Activated naive CD8-positive, alpha-beta T cell treated with anti-CD3 and anti-CD28 coated beads, Interleukin-2, amount 50 U/mL, for 24 hours (primary cell): ENCODE measurements at places on chromosomes 2 and 18.

GRCh38 chr2:213627054-213627710, 342.9 kb downstream of the SPAG16 start:
- DNase-seq, result no peak
- H3K27me3 ChIP-seq, result no peaks in the 10 kb centered on the region
- H3K27ac ChIP-seq, result no peak overlapping the region
- no peaks in the 10 kb centered on the region for H3K4me1 ChIP-seq
- no peaks in the 10 kb centered on the region for H3K36me3 ChIP-seq

- H3K4me1 ChIP-seq, result no peaks in the 10 kb centered on the region
- no peaks in the 10 kb centered on the region for H3K27me3 ChIP-seq
- DNase-seq, result no peak
Measured at GRCh38 chr2:13558368-13558767, 841.6 kb downstream of the TRIB2 start.

DNA sequence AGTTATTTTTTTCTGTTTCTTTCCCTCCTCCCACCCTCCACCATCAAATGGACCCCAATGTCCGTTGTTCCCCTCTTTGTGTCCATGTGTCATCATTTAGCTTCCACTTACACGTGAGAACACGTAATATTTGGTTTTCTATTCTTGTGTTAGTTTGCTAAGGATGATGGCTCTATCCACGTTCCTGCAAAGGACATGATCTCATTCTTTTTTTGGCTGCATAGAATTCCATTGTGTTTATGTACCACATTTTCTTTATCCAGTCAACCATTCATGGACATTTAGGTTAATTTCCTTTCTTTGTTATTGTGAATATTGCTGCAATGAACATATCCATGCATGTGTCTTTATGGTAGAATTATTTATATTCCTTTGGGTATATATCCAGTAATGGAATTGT, 91.3 kb upstream of the TNP1 start:
- DNase-seq, result no peak
- H3K27me3 ChIP-seq, result no peaks in the 10 kb centered on the region
- H3K27ac ChIP-seq, result no peak overlapping the region
- H3K4me3 ChIP-seq, result no peak overlapping the region
- no peaks in the 10 kb centered on the region for H3K36me3 ChIP-seq

GRCh38 chr18:64082513-64082912, 66.4 kb downstream of the LINC00305 start:
- H3K4me1 ChIP-seq, result no peaks in the 10 kb centered on the region
- no peaks in the 10 kb centered on the region for H3K36me3 ChIP-seq
- no peak for DNase-seq
- H3K27me3 ChIP-seq, result peaks cover 2% of the 10 kb centered on the region
- no peak overlapping the region for H3K27ac ChIP-seq

DNA sequence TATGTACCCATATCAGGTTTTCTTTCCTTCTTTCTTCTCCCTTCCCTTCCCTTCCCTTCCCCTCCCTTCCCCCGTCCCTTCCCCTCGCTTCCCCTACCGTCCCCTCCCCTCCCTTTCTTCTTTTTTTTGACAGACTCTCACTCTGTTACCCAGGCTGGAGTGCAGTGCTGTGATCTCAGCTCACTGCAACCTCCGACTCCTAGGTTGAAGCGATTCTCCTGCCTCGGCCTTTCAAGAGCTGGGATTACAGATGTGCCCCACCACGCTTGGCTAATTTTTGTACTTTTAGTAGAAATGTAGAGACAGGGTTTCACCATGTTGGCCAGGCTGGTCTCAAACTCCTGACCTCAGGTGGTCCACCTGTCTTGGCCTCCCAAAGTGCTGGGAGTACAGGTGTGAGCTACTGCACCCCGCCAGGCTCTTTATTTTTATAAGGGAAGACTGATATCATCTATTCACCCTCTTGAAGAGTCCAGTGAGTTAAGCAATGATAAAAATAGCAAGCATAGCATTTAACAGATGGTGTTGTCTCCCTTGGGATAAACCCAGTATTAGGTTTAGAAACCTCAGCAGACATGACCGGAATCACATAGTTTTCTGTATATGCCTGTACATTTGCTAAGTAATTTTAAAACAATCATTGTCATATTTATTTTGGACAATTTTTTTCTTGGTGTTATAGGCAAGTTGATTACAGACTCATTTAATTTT, 888.4 kb downstream of the TRIB2 start:
- H3K4me3 ChIP-seq, result no peak overlapping the region
- H3K36me3 ChIP-seq, result no peaks in the 10 kb centered on the region
- H3K27ac ChIP-seq, result no peak overlapping the region
- H3K4me1 ChIP-seq, result no peaks in the 10 kb centered on the region
- DNase-seq, result no peak

- no peaks in the 10 kb centered on the region for H3K4me1 ChIP-seq
- no peaks in the 10 kb centered on the region for H3K36me3 ChIP-seq
- DNase-seq, result no peak
- no peak overlapping the region for H3K4me3 ChIP-seq
- H3K27ac ChIP-seq, result no peak overlapping the region
Measured at GRCh38 chr2:180655393-180655792, 325.0 kb upstream of the UBE2E3 start.

DNA sequence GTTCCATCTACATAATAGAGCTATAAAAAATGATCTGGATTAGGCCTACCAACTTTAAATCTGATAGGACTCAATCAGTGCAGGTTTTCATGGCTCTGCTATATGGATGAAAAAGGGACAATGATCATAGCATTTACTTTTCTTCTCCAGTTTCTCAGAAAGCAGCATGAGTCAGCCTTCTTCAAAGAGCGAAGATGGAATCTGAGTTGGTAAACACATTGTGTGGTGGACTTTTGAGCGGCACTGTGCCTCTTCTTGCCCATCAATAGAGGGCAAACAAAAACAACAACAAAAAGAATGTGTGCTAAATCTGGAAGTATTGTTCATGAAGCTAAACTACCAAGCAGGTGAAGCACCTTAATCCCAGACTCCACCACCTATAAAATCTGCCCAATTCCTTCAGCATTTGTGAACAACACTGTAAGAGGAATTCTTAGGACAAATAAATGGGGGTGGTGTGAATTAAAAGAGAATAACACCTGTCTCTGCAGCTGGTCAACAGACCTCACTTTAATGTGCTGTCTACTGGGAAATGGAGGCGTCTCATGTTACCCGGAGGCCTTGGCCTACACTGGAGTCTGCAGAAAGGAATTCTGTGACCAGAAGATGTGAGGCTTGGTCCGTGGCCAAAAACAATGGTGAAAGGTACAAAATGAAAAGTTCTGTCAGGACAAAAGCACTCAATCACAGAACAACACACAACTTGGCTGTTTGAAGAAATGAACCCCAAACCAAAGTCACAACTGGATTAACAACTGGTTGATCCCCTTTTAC, 609.0 kb downstream of the IRS1 start:
- H3K27me3 ChIP-seq, result peaks cover 10% of the 10 kb centered on the region
- DNase-seq, result no peak
- H3K36me3 ChIP-seq, result no peaks in the 10 kb centered on the region
- H3K4me1 ChIP-seq, result no peaks in the 10 kb centered on the region
- no peak overlapping the region for H3K4me3 ChIP-seq

- H3K27me3 ChIP-seq, result no peaks in the 10 kb centered on the region
- no peaks in the 10 kb centered on the region for H3K4me1 ChIP-seq
- H3K27ac ChIP-seq, result no peak overlapping the region
- no peak overlapping the region for H3K4me3 ChIP-seq
- DNase-seq, result no peak
Measured at GRCh38 chr2:117436697-117437096, 377.8 kb upstream of the DDX18 start.

- no peak overlapping the region for H3K4me3 ChIP-seq
- no peaks in the 10 kb centered on the region for H3K36me3 ChIP-seq
- H3K27ac ChIP-seq, result no peak overlapping the region
- peak; percentile 31 for DNase-seq
- H3K27me3 ChIP-seq, result peaks cover 24% of the 10 kb centered on the region
- peaks cover 21% of the 10 kb centered on the region for H3K4me1 ChIP-seq
Measured at GRCh38 chr2:26605195-26605998, 35.8 kb downstream of the CIB4 start.

DNA sequence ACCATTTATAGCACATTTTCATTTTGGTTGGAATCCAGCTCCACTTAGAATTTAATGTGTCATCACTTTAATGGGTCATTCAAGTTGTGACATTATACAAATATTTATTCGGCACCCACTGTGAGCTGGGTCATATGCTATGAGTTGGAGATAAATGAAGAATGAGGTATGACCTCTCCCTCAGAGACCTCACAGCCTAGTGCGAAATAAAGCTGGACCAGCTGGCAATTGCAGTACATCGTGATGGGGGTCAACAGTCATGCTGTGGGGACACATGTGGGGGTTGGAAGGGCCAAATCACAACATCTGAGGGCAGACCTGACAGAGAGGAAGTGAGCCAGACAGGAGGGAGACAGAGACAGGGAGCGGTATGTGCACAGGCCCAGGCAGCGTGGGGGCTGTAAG, 175.4 kb downstream of the MAIP1 start:
- no peaks in the 10 kb centered on the region for H3K36me3 ChIP-seq
- no peak overlapping the region for H3K27ac ChIP-seq
- H3K4me1 ChIP-seq, result peaks cover 7% of the 10 kb centered on the region
- no peak for DNase-seq
- H3K27me3 ChIP-seq, result peaks cover 7% of the 10 kb centered on the region

GRCh38 chr18:965921-966758, 61.5 kb downstream of the ADCYAP1 start:
- H3K4me1 ChIP-seq, result peaks cover 2% of the 10 kb centered on the region
- DNase-seq, result no peak
- H3K27me3 ChIP-seq, result peaks cover 6% of the 10 kb centered on the region
- H3K36me3 ChIP-seq, result no peaks in the 10 kb centered on the region
- no peak overlapping the region for H3K4me3 ChIP-seq

- H3K27ac ChIP-seq, result no peak overlapping the region
- DNase-seq, result no peak
- H3K27me3 ChIP-seq, result no peaks in the 10 kb centered on the region
- no peaks in the 10 kb centered on the region for H3K4me1 ChIP-seq
- H3K4me3 ChIP-seq, result no peak overlapping the region
Measured at GRCh38 chr2:158498749-158499136, 42.0 kb downstream of the PKP4 start.

GRCh38 chr18:70709144-70709543, 420.3 kb downstream of the SOCS6 start:
- H3K27me3 ChIP-seq, result no peaks in the 10 kb centered on the region
- H3K27ac ChIP-seq, result no peak overlapping the region
- H3K4me3 ChIP-seq, result no peak overlapping the region

GRCh38 chr2:168138374-168138773, 109.0 kb downstream of the STK39 start:
- peaks cover 4% of the 10 kb centered on the region for H3K4me1 ChIP-seq
- peaks cover 24% of the 10 kb centered on the region for H3K36me3 ChIP-seq
- no peak overlapping the region for H3K27ac ChIP-seq
- no peaks in the 10 kb centered on the region for H3K27me3 ChIP-seq
- H3K4me3 ChIP-seq, result no peak overlapping the region

DNA sequence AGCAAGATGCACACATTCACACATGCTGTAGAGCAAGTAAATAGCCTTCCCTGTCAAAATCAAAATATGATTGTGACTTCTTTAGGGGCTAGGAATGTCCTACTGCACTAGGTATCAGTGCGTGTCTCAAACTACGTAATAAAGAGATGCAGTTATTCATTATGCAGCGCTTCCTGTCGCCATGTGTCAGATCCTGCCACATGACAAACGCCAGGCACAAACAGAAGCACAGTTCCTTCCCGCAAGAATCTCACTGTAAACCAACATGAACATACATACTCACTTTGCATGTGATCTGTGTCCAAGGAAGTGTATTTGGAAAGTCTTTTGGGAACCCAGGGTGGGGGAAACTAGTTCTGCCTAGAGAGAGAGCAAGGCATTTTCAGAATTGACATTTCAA, 599.9 kb downstream of the RNF144A start:
- no peaks in the 10 kb centered on the region for H3K27me3 ChIP-seq
- peak overlapping the region; percentile 69 for H3K4me3 ChIP-seq
- peak overlapping the region; percentile 96 for H3K27ac ChIP-seq
- peaks cover 57% of the 10 kb centered on the region for H3K4me1 ChIP-seq
- peaks cover 3% of the 10 kb centered on the region for H3K36me3 ChIP-seq

- H3K27ac ChIP-seq, result no peak overlapping the region
- no peak overlapping the region for H3K4me3 ChIP-seq
- H3K4me1 ChIP-seq, result peaks cover 57% of the 10 kb centered on the region
- peaks cover 2% of the 10 kb centered on the region for H3K36me3 ChIP-seq
Measured at GRCh38 chr2:100067784-100068183, 74.6 kb downstream of the AFF3 start.

DNA sequence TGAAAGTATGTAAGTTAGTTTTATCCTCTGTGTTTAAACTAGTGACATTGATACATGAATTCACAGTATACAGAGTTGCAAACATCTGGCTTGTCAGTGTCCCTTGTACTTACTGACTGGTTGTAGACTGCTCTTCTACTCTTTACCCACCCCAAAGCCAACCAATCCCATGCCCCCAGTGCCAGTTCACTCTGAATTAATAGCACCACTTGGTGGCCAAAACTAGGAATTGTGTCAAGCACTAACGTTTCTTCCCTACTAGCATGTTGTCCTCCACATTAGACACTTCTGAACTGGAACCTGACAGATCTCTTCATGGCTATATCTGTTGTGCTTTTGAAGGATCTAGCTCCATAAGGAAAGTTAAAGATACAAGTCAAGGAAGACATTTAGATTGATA, 27.2 kb upstream of the OTX1 start:
- DNase-seq, result no peak
- no peaks in the 10 kb centered on the region for H3K4me1 ChIP-seq
- H3K36me3 ChIP-seq, result peaks cover 8% of the 10 kb centered on the region
- H3K27ac ChIP-seq, result no peak overlapping the region
- H3K4me3 ChIP-seq, result no peak overlapping the region
- H3K27me3 ChIP-seq, result no peaks in the 10 kb centered on the region

GRCh38 chr18:49170925-49171505, 220.2 kb upstream of the SMAD7 start:
- no peaks in the 10 kb centered on the region for H3K27me3 ChIP-seq
- H3K36me3 ChIP-seq, result peaks cover 5% of the 10 kb centered on the region
- H3K4me3 ChIP-seq, result no peak overlapping the region
- H3K4me1 ChIP-seq, result peaks cover 47% of the 10 kb centered on the region
- no peak overlapping the region for H3K27ac ChIP-seq

DNA sequence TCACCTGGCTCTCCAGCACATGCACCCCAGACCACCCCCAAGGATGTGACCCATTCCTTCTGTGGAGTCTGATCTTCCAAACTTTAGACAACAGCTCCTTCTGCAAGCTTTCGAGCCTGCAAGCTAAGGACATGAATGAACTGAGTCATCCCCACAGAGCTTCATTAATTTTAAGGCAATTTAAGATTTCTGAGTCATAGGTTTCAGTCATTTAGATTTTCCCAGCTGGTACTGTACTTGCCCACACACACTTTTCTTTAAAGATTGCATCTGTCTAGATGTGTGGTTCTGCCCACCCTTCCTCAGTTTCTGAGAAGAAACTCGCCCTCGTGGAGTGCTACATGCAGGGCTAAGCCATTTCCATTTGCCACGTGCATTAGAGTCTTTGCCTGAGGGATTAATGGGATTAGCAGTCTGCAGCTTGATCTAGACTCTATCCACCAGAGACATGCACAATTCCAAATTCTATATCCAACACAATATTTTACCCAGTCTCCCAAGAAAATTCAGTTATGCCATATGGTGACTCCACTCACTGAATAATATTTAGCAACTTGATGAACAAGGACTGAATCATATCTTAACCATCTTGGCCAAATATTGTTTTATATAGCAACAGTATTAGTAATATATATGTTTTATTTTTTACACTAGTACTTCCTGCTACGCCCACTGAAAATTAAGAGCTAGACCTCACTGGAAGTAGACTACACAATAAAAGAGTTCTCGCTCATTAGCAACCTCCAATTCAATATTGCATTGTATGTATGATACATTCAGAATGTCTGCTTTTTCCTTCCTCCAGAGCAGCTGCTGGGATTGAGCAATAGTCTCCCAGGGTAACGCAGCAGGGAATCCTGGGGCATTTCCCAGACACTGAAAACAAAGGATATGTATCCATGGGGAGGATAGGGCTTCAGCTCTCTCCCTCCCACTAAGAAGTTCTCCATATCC, 14.3 kb upstream of the TRIB2 start:
- peak overlapping the region; percentile 32 for H3K27ac ChIP-seq
- peaks cover 16% of the 10 kb centered on the region for H3K27me3 ChIP-seq
- H3K36me3 ChIP-seq, result peaks cover 2% of the 10 kb centered on the region
- no peak overlapping the region for H3K4me3 ChIP-seq
- peaks cover 41% of the 10 kb centered on the region for H3K4me1 ChIP-seq
